ENCODE measurements at places on chromosomes 11 and 22.
A peak's percentile ranks its signal among the peaks of the same experiment; 100 is the strongest.

DNA sequence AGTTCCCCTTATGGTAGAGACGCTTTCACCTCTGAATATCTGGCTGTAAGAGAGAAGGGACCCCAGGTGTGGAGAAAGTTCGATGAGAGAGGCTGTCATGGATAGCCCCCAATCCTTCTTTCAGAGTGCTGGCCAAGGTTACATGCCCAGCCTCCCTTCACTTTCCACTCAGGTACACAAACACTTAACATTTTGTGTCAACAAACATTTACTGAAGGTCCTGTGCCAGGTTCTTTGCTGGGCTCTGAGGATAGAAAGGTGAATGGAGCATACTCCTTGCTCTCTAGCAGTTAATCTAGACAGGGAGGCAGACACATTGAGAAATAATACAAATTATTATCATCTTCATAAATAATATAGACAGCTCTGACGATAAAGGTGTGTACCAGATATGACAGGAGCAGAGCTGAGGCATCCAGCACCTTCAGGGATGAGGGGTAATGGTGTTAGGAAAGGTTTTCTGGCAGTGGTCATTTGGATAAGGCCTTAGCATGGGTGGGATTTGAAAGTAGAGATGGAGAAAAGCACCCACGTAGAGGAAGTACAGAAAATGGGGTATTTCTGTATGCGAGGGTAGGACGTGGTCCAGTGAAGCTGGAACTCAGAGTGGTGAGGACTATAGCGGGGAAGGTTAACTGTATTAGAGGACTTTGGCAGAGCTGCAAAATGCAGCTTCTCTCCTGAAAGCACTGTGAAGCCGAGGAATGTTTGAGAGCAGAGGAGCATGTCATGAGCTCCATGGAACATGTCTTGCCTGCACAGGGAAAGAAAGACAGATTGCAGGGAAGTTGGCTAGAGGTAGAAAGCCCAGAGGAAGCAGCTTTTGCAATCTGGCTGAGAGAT lies 19.6 kb downstream of the PPFIBP2 start:
- no peak for DNase-seq

DNA sequence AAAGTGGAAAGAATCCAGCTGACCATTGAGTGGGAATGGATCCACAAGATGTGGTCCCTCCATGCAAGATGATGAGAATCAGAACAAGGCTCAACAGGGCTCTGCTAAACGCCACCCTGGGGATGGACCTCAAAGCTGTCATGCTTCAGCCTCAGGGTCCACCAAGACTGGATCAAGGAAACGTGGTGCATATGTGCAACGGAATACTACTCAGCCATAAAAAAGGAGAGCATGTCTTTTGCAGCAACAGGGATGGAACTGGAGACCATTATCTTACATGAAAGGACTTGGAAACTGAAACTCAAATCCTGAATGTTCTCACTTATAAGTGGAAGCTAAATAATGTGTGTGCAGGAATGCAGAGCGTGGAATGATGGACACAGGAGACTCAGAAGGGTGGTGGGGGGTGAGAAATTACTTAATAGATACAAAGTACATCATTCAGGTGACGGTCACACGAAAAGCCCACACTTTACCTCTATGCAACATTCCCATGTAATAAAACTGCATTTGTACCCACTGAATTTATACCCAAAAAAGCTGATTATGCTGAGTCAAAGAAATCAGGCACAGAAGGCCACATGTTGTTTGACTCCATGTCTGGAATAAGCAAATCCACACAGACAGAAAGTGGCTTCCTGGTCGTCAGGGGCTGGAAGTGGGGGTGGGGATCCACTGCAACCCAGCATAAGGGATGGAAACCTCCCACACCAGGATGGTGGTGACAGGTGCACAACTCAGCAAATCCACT lies 116.1 kb downstream of the SHANK2 start:
- no peak for DNase-seq

GRCh38 chr11:111793863-111794262 lies 27.7 kb upstream of the PPP2R1B start:
- peak; percentile 90 for DNase-seq

- peak; percentile 89 for DNase-seq
Measured at GRCh38 chr22:32649515-32650200, 151.8 kb upstream of the TIMP3 start.

DNA sequence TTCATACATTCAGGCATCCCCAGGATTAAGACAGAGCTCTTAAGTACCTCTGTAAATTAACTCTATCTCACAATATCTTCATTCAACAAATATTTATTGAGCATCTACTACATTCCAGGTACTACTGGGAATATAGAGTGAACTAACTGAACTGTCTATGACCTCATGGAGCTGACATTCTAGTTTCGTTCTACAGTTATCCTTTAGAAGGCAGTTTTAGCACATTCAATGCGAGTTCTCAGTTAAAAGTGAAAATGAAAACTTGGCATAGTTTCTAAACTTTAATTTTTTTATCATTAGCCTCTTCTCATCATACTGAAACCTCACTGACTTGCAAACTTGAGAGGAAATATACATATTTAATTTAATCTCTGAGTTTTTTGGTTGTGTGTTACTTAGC lies 10.7 kb upstream of the MS4A6E start:
- DNase-seq: no peak

GRCh38 chr22:29122041-29122440 lies 49.2 kb downstream of the KREMEN1 start:
- no peak for DNase-seq

- DNase-seq: peak; percentile 72
Measured at GRCh38 chr11:73240190-73240781, 22.2 kb downstream of the P2RY2 start.

DNA sequence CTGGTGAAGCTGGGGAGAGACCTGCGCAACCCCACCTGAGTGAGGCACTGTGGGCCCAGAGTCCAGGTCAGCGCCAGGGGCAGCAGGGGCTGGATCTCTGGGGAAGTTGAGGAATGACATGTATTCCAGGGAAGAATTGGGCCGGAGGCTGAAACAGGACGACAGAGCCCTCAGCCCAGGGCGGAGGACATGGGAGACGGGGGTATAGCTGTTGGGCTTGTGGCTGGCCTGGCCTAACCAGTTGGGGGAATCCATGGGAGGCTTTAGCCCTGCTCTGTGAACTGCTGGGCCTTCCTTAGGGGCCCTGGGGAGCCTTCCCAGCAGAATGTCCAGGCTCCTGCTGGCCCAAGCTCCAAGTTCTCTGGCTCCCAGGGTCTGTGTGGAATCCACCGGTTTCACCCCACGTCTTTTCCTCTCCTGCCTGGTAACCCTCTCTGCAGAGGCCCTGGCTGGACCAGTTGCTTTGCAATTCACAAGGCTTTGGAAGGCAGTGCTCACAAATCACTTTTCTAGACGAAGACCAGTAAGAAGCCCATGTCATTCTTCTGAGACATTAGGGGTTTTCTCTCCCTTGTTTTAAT lies 50.4 kb upstream of the KCNQ1OT1 start:
- DNase-seq: no peak

DNA sequence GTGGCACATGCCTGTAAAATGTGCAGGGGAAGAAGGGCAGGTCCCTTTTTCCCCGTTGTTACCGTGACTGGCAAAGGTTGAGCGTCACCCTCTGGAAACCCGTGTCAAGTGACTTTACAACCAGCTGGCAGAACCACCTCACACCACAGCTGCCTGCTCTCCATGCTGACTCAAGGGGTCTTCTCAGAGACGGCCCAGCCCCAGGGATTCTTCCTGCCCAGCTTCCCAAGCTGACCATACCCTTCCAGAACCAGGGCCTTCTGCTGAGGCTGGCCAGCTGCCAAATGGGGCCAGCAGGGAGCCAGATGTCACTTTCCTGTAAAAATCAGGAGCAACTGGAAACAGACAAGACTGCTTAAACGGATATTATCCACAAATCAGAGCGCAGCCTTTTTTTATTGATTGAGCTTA lies 6.3 kb downstream of the PC start:
- DNase-seq: peak; percentile 55

DNA sequence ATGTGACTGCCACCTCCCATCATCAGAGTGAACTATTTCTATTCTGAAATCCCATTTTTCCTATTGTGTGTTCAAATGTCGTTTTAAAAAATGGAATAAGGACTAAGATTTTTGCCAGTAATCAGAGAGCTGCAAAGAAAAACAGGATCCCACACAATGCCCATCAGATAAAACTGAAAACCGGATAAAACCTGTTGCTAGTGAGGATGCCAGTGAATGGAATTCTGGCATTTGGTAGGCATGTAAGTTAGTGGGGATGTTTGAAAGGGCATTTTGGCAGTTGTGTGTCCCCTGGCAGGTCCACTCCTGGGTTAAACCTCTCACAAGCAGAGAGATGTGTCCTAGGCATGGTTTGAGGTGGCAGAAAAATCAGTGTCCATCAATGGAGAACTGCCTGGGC lies 6.2 kb downstream of the DRAP1 start:
- no peak for DNase-seq

GRCh38 chr11:44319552-44320288 lies 9.8 kb upstream of the ALX4 start:
- DNase-seq: no peak

DNA sequence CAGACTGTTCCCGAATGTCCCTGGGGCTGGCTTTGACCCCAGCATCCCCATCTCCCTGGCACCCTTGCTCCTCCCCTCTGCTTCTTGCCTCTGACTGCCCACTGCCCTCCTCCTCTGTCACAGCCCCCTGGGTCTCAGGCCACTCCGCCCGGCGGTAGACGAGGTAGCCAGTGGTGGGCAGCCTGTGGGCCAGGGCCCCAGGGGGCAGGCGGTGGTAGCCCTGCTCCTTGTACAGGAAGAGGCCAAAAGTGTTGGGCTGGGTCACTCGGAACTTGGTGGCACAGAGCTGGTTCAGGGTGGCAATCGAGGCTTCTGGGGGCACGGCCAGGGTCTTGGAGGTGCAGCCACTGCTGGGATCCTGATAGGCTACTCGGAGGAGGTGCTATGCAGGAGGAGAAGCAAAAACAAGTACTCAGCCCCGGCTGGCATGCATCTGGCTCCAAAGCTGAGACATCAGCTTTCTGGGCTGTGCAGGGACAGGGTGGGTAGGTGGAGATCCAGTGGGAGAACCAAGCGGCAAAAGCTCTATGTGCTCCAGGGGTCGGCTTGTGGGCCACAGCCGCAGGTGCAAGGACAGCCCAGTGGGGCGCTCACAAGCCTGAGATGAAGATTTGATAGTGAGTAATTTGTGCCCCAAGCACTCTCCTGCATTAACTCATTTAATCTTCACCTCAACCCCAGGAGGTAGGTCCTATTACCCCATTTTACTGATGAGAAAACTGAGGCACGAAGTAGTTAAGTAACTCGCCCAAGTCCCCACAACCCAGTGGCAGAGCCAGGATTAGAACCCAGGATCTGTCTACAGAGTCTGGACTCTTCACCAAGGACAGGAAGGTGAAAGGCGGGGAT lies 3.6 kb downstream of the RIN1 start:
- no peak for DNase-seq

GRCh38 chr22:37095113-37095512 lies 14.4 kb downstream of the TMPRSS6 start:
- DNase-seq: no peak

GRCh38 chr22:45499746-45500145 lies 2.9 kb upstream of the FBLN1 start:
- DNase-seq: no peak

DNA sequence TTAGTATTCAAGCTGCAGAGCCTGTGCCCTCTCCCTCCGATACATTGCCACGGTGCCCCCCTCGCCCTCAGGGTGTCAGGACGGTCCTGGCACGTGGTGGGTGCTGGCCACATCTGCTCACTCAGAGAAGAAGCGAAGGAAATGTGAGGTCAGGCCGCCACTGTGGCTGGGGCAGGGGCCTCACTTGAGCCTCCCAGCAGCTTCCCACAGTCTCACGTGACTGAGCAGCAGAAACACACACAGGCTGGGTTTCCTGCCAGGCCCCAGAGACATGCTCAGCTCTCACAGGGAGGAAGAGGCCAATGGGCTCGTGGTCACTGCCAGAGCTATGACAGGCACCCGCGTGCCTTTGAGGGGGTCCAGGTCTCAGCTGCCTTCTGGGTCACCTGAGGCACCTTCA lies 37.9 kb upstream of the PRR5 start:
- no peak for DNase-seq

- DNase-seq: no peak
Measured at GRCh38 chr22:39928536-39929520, 27.9 kb downstream of the GRAP2 start.

DNA sequence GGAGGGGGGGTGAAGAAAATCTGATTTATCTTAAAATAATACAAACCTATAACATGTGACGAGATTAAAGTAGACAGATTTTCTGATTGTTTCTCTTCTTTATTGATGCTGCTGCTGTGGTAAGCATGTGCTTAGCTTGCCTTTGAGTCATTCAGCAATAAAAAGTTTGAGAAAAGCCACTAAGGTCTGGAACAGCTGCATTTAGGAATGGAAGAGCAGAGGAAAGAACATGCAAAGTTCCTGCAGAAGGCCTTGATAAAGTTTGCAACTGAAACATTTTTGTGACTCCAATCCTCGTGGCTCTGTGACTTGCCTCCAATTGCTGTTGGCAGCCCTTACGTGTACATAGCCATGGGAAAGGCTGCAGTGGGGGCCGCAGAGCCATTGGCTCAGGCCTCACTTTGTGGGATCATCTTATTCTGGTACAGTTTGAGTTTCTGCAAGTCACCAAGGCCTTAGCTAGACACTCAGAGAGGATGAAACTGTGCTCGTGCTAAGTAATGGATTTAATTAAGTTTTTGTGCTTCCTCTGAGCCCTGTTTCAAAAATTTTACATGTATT lies 370.2 kb downstream of the AASDHPPT start:
- peak; percentile 29 for DNase-seq

- no peak for DNase-seq
Measured at GRCh38 chr11:10041332-10041731, 252.7 kb downstream of the SBF2 start.

DNA sequence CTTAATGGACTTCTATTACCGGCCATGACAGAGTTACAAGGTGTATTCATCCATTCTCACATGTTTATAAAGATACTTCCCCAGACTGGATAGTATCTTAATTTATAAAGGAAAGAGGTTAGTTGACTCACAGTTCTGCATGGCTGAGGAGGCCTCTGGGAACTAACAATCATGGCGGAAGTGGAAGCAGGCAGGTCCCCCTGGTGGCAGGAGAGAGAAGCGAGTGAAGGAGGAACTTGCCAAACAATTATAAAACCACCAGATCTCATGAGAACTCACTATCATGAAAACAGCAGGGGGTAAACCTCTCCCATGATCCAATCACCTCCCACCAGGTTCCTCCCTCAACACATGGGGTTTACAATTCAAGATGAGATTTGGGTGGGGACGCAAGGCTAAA lies 170.0 kb upstream of the PDGFD start:
- peak; percentile 19 for DNase-seq

DNA sequence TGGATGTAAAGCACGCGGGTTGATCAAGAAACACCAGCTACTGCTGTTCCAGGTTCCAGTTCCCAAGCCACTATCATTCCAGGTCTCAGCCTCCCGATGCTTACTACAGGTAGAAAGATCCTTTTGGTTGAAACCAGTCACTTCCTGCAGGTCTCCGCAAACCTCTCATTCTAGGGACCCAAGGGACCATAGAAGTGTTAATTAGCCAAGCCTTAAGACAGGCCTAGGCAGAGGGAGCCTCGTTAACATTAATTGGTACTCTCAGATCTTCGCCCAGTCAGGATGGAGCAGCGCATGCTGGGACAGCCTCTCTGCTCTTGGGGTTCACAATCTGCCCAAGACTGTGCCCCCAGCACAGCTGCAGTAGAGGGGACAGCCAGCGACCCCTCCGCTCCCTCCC lies 11.2 kb upstream of the OAF start:
- no peak for DNase-seq

- DNase-seq: no peak
Measured at GRCh38 chr11:73269459-73270015, 2.6 kb upstream of the P2RY6 start.

All from fibroblast of mammary gland (primary cell).